ENCODE measurements at places on chromosomes 12 and 14. TPM values are rescaled to one million over a fixed set of nuclear protein-coding genes. Genes with fewer than 3 reads are reported as not detected.

The RTN1 gene
- 870 TPM for total RNA-seq

The CEBPE gene
- total RNA-seq: 0.31 TPM

The LALBA gene
- 0.47 TPM for total RNA-seq

The TESPA1 gene
- not detected for total RNA-seq

The FGF6 gene
- total RNA-seq: not detected

The OVCH1 gene
- total RNA-seq: 1.2 TPM

The TSHR gene
- total RNA-seq: under 0.01 TPM

The RHOJ gene
- total RNA-seq: 2.3 TPM

The CCT2 gene
- 270 TPM for total RNA-seq

The BRMS1L gene
- 19.0 TPM for total RNA-seq

The FSCB gene
- not detected for total RNA-seq

The TMEM233 gene
- not detected for total RNA-seq

The TSPAN9 gene
- 8.4 TPM for total RNA-seq

The CIDEB gene
- 3.4 TPM for total RNA-seq
